Chondrocyte (in vitro differentiated cells): ENCODE measurements at places on chromosomes 6 and 20.

DNA sequence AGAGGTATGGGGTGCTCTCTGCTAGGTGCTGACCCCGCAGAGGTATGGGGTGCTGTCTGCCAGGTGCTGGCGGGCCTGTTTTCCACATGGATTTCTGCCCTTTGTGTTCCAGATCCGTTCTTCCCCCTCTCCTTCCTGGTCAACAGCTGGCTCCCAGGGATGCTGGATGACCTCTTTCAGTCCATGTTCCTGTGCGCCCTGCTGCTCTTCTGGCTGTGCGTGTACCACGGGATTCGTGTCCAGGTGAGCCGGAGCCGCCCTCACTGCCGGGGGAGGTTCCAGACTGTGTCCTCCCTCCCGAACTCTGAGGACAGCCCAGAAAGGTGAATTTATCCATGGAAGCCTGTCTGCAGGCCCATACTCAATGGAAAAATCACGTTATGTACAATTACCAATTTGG lies 36.3 kb downstream of the DYNLT1 start:
- no peak for DNase-seq

- DNase-seq: no peak
These were observed 20.7 kb upstream of the SLC2A12 start for GRCh38 chr6:134073161-134073560.

- no peak for DNase-seq
These were observed 7.0 kb downstream of the SYNGAP1 start for GRCh38 chr6:33426590-33427511.

DNA sequence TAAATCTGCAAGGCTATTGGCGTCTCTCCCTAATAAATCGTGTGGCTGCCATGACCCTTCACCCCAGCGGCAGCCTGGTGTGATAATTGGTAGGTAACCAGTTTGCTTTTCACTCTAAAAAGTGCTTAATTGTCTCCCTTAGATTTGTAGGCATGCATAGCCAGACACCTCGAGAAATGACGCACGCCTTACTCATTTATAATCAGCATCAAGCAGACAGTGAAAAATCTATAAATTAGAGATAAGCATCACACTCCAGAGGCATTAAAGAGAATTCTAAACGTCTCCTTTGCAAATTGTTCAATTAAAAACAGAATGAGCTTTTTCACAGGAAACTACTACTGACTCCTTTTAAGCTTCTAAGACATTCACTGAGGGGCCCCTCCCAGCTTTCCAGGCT lies 110.2 kb upstream of the RPS6KA2 start:
- no peak for DNase-seq

DNA sequence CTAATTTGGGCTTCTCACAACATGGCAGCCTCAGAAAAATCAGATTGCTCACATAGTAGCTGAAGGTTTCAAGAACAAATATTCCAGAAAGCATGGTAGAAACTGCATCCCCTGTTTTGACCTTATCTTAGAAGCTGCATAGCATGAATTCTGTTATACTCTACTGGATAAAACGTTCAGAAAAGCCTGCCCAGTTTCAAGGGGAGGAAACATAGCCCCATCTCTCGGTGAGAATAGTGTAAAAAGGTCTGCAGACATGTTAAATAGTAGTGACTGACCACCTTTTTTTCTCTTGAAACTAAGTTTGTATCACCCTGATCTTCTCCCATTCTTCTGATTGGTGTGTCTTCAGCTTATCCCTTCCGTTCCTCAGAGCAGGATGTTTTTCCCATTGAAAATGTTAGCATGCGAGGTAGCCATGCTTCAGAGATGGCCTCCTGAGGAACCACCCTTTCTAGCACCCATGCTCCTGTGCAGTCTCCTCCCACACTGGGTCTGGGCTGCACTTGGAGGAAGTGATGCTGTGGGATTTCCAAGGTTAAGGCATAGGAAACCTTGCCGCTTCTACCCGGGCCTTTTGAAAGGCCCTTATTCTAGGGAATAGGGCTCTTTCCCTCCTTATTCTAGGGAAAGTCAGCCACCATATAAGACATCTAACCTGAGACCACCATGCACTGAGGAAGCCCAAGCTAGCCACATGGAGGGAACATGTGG lies 50.1 kb downstream of the MARCKS start:
- no peak for DNase-seq

DNA sequence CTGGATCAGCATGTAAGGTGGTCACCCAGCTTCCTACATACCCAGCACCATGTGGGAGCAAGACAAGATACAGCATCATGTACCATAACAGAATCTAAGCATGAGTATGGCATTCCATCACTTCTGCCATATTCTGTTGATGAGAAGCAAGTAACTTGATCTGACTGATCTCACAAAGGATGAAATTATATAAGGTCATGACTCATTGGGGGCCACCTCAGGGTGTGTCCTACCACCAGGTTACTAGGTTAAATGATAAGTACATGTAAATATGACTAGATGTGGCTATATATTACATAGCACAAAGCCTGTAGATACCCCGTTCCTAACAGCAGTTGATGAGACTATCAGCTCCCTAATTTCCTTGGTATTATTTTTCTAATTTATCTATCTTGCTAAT lies 213.1 kb downstream of the DOK5 start:
- no peak for DNase-seq

DNA sequence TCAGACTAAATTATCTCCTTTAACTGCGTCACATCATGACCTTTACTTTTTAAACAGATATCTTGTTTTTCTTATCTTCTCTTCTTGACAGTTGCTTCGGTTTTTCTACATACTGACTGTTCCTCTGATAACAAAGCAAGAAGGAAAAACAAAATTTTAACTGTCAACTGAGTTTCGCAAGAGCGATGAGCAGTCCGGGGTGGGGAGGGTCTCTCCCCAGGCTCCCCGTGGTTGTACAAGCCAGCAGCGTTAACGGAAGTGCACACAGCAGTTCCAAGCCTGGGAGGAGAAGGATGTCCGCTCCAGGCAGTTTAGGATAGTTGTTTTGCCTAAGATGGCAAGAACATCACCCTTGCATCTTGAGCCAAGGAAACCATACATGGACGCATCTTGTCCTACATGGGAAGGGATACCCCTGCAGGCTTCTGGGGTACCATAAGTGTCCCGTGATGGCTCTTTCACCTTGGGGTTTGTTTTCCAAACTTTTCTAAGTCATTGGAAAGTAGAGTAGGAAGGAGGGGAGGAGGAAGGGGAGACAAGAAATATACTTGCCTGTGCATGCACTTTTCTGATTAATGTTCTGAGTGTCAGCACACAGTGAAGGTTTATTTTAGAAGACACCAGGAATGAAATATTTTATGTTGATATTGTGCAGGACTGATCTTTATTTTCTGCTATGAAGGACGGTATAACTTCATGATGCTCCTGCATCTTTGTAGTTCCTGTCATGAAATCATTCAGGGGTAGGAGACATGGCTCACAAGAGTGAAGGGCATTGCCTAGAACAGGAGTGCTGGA lies 20.8 kb downstream of the SLC24A3 start:
- no peak for DNase-seq

GRCh38 chr6:45741437-45742171 lies 274.1 kb downstream of the CLIC5 start:
- no peak for DNase-seq

- no peak for DNase-seq
These were observed 49.4 kb downstream of the CTCFL start for GRCh38 chr20:57475388-57476083.

DNA sequence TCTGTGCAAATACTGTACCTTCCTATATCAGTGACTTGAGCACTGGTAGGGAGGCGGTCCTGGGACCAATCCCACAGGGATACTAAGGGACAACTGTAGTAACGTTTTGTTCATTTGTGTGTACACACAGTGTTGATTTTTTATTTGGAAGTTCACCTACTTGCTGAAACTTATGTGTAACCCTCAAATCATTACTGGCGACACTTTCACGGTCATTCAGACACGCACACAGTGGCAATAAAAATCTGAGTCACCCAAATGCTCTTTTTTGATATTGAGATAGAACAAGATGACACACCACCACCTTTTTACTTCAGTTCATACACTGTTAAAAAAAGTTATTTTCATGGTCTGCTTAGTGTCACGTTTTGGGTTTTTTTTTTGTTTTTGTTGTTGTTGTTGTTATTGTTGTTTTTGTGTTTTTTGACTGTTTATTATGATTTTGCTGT lies 79.8 kb downstream of the QKI start:
- DNase-seq: no peak

- no peak for DNase-seq
These were observed 363.9 kb downstream of the PREX1 start for GRCh38 chr20:48463916-48464315.

GRCh38 chr6:137286368-137286767 lies 67.2 kb upstream of the IFNGR1 start:
- DNase-seq: no peak

DNA sequence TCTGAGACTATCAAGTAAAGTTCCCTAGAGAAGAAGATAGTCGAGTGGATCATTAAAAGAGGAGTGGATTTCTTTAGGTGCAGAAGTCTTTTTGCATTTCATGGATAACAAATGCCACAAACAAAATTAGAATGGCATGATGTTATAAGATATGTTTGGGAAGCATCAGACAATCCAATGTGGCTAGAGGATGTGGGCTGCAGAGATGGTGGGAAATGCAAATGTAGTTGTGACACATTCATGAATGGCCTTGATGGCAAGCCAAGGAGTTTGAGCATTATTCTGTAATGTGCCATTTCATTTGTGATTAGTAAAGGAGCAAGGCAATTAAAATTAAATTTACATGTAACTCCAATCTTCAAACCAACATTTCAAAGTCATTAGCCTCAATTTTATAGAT lies 211.9 kb downstream of the CENPW start:
- no peak for DNase-seq
